ENCODE measurements at places on chromosomes 16 and 17.
A peak's percentile ranks its signal among the peaks of the same experiment; 100 is the strongest.

- no peak for DNase-seq
Measured at GRCh38 chr16:64679976-64680690, 441.7 kb downstream of the CDH11 start.

GRCh38 chr16:17409894-17410293 lies 60.9 kb downstream of the XYLT1 start:
- no peak for DNase-seq

GRCh38 chr16:81731649-81732048 lies 47.4 kb upstream of the PLCG2 start:
- DNase-seq: no peak

- DNase-seq: no peak
Measured at GRCh38 chr16:55475919-55476318, 3.1 kb upstream of the MMP2 start.

DNA sequence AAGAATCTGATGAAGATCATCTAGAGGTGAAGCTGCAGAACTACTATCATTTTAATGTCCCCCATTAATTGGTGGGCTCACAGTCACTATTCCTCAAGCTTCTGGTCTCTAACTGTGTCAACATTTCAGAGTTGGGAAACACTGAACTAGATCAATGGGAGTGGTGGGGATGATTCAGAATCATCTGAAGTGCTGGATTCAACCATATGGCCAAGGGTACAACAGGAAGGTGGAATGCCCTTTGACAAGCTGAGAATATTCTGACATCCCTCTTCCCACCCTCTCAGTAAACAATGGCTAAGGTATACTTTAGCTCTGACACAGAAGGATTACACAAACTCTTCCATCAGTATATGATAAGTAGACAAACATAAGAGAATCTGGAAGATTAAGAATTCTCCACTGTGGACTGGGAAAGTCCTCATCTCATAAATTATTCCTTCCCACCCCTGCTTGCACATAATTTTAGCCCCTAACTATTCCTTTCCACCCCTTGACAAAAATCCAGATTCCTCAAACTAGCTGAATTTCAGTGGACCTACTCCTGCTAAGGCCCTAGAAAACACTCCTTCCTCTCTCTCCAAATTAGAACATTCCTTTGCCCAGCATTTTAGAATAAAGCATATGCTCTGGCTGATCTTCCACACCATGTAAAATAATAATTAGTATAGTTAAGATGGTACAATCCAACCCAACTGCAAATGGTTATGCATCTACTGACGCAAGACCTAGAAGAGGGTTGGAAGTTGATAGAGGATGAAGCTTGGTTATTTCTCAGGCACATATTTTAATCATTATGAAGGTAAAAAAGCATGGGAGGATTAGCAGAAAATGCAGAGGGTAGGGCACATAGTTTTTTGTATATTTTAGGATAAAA lies 16.3 kb upstream of the RFFL start:
- no peak for DNase-seq

- DNase-seq: no peak
Measured at GRCh38 chr16:20911361-20911760, 10.8 kb downstream of the LYRM1 start.

GRCh38 chr17:80968602-80969029 lies 23.0 kb upstream of the CHMP6 start:
- DNase-seq: no peak

- DNase-seq: no peak
Measured at GRCh38 chr16:50960517-50961202, 190.4 kb downstream of the SALL1 start.

- no peak for DNase-seq
Measured at GRCh38 chr17:78357177-78357586, 2.7 kb downstream of the SOCS3 start.

GRCh38 chr17:41717408-41718286 lies 5.5 kb downstream of the GAST start:
- no peak for DNase-seq

DNA sequence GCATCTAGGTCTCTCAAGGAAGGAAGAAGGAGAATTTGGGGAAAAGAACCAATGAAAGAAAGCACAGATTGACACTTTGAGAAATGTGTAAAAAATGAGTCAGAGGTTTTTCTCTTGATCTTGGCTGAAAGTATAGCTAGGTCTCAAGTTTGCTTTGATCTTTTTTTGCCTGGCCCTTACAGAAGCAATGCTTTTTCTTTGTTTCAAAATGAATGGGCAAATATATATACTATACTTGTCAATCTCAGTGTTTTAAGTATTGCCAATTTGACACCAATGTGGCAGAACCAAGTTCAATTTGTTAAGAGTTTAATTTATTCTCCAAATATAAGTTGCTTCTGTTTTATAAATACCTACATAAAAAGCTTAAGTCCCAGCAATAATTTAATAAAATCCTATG lies 119.6 kb downstream of the PPM1E start:
- DNase-seq: no peak

DNA sequence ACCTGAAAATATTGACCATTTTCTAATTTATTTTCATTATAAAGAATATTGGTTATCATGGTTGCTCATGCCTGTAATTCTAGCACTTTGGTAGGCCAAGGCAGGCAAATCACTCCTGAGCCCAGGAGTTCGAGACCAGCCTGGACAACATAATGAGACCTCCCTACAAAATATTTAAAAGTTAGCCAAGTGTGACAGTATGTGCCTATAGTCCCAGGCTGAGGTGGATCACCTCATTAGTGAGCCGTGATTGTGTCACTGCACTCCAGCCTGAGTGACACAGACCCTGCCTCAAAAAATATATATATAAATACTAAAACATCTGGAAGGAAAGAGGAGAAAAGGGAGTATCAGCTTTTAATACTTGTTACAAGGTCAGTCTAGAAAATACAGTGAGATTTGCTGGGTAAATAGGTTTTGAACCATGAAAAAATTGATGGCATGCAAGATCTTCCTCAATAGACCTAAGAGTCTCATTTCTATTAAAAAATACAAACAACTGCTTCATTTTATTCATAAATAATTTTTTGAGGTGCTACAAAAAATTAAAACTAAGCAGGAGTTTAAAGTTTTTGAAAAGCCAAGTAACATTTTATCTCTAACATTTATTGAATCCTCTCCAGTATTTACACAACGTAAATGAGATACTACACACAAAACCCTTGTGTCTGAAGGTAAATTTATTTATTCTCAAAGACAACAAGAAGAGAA lies 47.7 kb downstream of the TUBD1 start:
- DNase-seq: no peak

- DNase-seq: no peak
Measured at GRCh38 chr17:944266-944826, 35.2 kb downstream of the NXN start.

- no peak for DNase-seq
Measured at GRCh38 chr16:12531937-12532336, 271.8 kb downstream of the CPPED1 start.

GRCh38 chr17:81027038-81027437 lies 7.9 kb upstream of the BAIAP2 start:
- no peak for DNase-seq

DNA sequence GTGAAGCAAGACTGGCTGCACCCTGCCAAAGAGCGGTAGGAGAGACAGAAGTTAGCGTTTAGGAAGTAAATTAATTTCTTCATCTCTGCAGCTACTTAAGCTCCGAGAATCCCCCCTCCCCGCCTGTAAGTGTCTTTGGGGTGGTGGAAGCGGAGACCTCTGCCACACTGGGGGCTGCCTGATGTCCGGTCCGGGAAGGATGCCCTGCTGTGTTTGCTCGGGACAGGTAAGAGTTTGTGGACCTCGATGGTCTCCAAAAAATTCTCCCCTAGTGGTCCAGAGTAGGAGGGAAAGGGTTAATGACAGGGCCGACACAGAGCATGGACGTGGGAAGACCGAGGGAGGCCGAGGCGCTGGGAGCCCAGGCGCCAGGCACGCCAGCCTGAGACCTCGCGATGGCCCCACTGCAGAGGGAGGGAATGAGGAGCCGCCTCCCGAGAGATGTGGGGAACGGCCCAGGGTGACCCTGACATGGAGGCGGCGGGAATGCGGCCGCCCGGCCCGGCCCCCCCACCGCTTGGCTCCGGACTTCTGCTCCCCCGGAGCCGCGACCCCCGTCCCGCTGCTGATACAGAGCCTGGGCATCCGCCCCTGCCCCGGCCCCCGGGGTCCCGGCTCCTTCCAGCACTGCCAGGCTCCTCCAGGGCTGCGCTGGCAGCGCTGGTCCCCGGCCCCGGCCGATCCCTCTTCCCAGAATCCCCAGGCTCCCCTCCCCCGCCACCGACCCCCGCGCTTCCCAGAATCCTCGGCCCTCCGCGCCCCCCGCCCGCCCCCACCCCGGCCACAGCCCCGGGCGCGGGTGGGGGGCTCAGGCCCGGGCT lies 680 bp downstream of the ZNF629 start:
- DNase-seq: no peak

- no peak for DNase-seq
Measured at GRCh38 chr16:1333149-1333812, at the start of gene BAIAP3. BAIAP3 (plus strand) TSS chr16:1333645; CDS start chr16:1338550, 4,905 bp downstream.

GRCh38 chr17:38547444-38547843 lies 58.3 kb downstream of the SRCIN1 start:
- no peak for DNase-seq

DNA sequence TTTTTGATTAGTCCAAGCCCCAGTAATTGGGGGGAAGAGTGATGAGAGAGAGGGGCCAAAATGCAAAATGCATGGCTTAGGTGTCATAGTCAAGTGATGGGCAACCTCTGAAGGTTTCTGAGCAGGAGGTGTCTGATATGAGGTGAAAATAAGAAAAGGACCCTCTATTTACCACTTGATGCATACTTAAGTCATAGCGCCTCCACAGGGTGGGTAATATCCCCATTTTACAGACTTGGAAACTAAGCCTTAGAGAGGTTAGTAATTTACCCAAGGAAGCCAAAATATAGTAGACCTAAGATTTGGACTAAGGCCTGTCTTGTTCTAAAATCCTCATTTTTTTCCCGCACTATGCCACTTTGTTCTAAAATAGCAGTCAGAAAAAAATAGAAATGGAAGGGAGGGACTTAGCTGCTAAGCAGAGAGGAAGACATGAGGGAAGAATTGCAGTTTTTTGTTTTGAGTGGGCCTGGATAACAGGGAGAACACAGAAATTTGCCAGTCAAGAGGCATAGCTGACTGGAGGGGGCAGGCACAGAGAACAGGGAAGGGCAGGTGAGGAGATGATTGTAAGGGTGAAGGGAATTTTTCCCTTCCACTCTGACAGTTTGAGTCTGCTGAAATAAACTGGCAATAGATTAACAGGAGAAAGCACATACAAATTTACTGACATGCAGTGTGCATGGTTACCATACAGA lies 2.3 kb upstream of the GRB2 start:
- no peak for DNase-seq

- peak; percentile 23 for DNase-seq
Measured at GRCh38 chr17:37848690-37849616, 75.3 kb upstream of the TBC1D3K start.

- DNase-seq: no peak
Measured at GRCh38 chr17:41448506-41448905, 7.7 kb upstream of the KRT38 start.

DNA sequence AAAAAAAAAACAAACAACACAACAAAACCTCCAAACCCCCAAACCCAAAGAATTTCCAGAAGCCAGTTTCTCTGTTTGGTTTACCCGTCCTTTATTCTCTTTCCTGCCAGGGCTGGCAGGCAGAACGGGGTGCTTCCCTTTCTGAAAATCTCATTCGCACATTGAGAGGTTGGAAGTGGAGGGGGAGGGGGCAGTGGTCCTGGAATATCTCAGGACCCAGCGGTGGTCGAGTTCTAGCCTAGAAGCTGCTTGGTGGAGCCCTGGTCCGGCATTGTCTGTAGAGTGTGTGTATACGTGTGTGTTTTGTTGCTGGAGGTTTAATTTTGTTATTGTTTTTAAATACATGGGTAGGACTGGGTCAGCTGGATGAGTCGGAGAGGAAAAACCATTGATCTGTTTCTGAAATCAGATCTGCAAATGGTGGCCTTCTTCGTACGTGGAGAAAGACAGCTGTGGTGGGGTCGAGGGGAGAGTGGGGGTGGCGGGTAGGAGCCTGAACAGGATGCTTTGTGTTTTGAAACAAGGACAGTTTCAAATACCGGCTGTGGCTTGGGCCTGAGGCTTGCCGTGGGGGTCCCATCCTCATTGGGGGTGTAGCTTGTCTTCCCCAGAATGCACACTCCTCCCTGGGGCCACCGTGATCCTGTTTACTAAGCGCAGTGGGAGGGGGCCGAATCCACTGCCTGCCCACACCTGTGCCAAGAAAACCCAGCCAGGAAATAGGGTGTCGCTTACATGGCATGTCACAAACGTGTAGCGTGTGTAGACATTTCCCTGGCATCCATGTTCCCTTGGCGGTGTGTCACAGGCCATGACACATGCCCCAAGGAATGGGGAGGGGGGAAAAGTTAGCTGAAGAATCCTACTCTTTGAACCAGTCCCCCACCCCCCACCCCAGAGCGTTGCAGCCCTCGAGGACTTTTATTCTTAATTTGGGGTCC lies 1.6 kb downstream of the CMIP start:
- DNase-seq: no peak

GRCh38 chr17:2549392-2550211 lies 37.9 kb upstream of the METTL16 start:
- no peak for DNase-seq

DNA sequence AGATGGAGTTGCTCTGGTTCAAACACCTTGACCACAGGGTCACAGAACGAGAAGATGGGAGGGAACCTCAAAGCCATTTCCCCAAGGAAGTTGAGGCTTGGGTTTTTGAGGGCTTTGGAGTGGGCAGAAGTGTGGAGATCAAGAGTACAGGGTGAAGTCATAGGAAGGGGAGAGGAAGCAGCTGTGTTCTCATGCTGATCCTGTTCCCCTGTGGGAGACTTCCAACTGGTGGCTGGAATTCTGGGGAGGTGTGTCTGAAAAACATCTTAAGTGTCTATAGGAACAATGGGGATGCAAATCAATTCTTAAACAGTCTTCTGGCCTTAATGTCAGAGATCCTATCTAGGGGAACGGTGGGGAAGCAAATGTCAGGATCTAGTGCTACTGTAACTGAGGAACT lies 38.8 kb upstream of the HSBP1 start:
- DNase-seq: no peak

Data from stimulated activated CD8-positive, alpha-beta memory T cell treated with anti-CD3 and anti-CD28 coated beads, Interleukin-7, amount 100 ng/mL, for 48 hours (primary cell).